ENCODE measurements at places on chromosomes 4 and X.

GRCh38 chr4:117844594-117844993 is 189.7 kb upstream of the NDST3 start:
- no peak for DNase-seq

- no peak for DNase-seq
Measured at GRCh38 chr4:145130788-145131399, 32.8 kb downstream of the ABCE1 start.

DNA sequence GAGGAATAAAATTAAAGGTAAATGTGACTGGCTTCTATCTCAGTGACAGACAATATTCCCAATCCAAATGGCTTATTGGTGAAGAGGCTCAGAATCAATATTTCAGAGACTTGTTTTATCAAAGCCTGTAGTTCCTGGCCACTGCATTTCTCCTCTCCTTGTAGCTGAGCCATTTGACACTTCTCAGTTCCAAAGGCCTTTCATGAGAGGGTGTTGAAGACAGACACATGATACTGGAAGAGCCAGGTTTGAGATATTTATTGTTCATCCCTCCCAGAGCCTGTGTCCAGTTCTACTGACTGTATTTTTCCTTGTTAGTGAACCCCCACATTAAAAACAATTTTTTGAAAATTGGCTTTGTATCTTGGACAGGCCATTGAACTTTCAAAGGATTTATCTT is 12.9 kb upstream of the INPP4B start:
- DNase-seq = no peak

- no peak for DNase-seq
Measured at GRCh38 chr4:1970926-1971325, 37.8 kb downstream of the NELFA start.

DNA sequence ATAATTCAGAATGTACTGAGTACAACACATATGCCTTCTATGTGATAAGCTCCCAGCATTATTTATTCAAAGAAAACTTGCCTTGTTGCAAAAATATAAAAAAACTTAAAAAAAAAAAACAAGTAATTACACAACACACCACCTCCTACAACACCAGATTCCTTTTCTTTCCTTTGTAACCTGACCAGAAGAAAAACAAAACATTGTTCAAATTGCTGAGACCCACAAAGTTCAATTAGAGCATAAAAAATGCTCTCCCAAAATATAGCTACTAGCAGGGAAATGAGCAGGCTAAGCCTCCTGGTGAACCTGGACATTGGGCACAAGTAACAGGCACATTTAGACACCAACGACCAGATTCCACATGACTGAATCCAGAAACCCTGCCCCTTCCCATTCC is 38.3 kb downstream of the MECP2 start:
- DNase-seq = no peak

DNA sequence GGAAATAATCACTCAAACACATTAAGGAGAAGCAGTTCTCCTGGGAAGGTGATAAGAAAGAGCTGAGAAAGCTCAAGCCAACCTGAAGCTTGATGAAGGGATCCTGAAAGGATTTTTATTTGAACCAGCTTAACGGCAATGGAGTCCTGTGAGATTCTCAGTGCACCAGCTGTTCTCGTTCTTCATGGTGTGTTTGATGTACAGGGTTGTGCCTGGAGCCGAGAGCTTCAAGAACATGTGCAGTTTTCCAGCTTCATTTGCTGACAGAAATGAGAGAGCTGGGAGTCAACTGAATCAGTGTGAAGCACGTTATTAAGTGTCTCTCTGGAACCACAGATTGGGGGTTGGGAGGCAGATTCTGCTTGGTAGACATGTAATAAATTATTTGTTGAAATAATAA is 115.7 kb downstream of the ANKRD50 start:
- no peak for DNase-seq

- no peak for DNase-seq
Measured at GRCh38 chr4:183960962-183961541, 55.9 kb downstream of the STOX2 start.

GRCh38 chr4:162015090-162015489 is 148.7 kb downstream of the FSTL5 start:
- no peak for DNase-seq

DNA sequence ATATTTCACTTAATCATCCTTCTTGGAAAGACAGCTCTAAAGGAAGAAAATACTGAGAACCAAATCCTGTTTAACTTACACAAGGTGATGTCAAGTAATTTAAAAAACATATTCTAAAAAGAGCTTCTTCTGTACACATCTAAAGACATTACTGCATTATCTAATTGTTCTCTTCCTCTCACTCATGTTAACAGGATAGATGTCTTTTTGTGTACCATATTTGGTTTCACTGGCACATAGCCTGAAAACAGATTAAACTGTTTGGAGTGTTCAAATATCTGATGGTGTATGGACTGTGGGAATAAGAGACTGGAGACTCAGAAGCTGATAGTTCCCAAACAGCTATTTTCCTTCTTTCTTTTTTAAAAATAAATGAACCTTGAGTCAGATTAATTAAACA is 213.3 kb upstream of the MAB21L2 start:
- DNase-seq = no peak

GRCh38 chrX:152641996-152642395 is 4.3 kb downstream of the GABRQ start:
- no peak for DNase-seq

DNA sequence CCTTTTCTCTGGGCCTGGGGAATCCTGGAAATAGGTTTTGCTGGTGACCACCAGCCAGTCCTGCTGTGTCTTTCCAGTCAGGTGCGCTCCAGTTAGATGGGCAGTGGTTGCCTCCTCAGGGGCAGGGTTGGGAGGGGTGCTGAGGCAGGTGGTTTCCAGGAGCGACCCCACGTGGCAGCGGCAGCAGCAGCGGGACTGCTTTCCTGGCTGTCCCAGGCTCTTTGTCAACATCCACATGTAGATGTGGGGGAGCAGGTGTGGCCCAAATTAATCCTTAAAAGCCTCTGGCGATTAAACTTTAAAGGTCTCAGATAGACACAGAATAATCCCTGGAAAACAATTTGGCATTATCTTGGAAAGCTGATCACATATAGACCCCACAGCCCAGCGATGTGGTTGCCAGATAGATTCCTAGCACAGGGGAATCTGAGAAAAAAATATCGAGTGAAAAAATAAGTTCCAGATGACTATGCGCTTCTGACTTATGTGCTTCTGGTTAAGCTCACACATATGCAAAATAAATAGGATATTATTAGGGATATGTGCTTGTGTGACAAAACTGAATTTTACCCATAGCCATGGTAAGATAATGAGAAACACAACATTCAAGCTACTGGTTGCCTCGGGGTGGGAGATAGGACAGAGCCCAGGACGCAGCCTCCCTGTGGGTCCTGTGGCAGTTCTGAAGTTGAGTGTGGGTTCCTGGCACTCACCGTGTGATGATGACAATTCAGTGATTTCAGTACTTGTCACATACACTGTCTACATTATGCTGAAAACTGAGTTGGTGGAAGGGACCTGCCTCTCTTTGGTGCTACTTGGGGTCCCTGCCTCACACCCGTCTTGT is 336.4 kb downstream of the ARHGAP10 start:
- no peak for DNase-seq

- DNase-seq = no peak
Measured at GRCh38 chr4:119664168-119664907, 35.7 kb upstream of the PDE5A start.

DNA sequence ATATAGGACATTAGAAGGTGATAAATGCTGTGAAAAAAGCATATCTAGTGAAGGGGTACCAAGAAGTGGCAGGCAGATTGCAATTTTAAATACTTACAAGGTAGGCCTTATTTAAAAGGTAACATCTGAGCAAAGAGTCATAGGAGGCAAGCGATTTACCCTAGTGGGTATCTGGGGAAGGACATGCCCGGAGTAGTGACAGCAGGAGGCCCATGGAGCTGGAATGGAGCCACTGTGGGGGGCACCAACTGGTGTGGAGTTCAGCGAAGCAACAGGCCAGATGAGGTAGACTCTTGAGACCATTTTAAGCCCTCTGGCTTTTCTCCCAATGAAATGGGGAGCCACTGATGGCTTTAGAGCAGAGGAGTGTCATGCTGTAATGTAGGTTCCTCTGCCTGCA is 37.3 kb downstream of the SEC24D start:
- DNase-seq = no peak

GRCh38 chr4:152161676-152162330 is 374.1 kb downstream of the FBXW7 start:
- DNase-seq = no peak

- DNase-seq = no peak
Measured at GRCh38 chrX:8125566-8125965, 45.5 kb downstream of the VCX2 start.

- no peak for DNase-seq
Measured at GRCh38 chr4:73343432-73343831, 60.7 kb upstream of the ALB start.

DNA sequence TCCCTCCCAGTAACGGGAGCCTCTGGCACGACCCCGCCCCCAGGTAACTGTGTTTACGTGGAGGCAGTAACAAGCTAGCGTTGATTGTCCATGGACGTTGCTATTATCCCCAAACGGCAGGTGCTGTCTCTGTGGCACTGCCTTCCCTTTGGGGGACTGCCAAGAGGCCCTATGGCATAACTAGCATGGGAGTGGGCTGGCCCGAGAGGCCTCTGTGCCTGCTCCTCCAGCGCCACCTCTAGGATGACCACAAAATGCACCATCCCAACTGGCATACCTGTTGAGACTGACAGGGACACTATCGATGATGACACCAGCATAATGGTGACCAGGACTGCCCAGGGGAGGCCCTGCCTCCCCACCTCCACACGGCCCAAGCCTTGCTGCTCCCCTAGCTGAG is 1.5 kb downstream of the SRPK3 start:
- DNase-seq = no peak

GRCh38 chrX:155632431-155633100 is 19.8 kb upstream of the TMLHE start:
- DNase-seq = peak; percentile 81

- DNase-seq = no peak
Measured at GRCh38 chr4:138728566-138728965, 287.0 kb upstream of the NOCT start.

GRCh38 chr4:26663888-26664287 is 80.0 kb downstream of the TBC1D19 start:
- no peak for DNase-seq

- no peak for DNase-seq
Measured at GRCh38 chrX:110836001-110836400, 40.4 kb upstream of the CHRDL1 start.

GRCh38 chrX:37692918-37693317 is 7.3 kb downstream of the XK start:
- DNase-seq = no peak

DNA sequence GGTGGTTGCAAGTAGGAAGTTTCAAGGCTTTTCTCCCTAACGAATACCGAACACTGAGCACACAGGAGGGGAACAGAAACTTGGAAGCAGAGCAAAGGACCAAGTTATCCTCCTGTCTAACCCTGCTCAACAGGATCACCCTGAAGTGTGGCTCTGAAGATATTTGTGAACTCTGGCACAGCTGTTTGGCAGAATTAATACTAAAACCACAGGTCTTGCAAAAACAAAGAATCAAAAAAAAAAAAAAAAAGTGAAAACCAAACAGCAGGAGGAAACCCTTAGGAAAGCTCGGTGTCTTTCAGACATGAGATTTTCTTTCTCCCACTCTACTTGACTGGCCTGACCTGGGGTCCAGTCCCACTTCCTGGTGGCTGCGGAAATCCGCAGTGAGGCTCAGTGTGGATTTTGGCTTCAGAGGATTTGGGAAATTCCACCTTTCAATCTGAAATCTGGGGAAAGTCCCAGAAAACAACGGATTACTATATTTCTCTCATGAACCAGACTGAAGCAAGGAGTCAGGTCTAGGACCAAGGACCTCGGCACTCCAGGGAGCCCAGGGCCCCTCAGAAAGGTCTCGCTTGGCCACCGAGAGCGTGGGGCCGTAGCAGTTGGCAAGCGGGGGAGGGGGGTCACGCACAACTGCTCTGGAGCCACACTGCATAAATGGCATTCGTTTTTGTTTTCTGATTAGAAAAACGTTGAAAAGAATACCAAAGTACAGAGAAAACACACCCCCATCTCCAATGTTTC is 867 bp downstream of the TIFA start:
- peak; percentile 22 for DNase-seq

- DNase-seq = no peak
Measured at GRCh38 chr4:111636961-111637585, 508.2 kb upstream of the FAM241A start.

DNA sequence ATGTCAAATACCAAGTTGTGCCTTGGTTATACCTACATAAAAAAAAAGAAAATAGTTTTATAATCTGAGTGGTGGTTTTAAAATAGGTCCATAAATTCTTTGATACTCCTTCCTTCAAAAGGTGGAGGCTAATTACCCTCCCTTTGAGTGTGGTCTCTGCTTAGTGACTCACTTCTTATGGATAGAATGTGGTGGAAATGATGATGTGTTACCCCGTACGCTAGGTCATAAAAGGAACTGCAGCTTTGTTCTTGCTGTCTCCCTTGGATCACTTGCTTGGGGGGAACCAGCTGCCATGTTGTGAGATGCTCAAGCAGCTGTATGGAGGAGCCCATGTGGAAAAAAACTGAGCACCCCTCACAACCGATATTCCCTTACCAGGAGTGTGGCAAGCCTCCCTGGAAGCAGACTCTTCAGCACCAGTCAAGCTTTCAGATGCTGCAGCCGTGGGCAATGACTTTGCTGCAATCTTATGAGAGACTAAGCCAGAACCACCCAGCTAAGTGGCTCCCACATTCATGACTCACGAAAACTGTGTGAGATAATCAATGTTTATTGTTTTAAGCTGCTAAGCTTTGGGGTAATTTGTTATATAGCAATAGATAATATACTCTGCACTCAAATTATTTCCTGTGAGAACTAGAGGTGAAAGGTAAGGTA is 195.0 kb upstream of the GATB start:
- no peak for DNase-seq

DNA sequence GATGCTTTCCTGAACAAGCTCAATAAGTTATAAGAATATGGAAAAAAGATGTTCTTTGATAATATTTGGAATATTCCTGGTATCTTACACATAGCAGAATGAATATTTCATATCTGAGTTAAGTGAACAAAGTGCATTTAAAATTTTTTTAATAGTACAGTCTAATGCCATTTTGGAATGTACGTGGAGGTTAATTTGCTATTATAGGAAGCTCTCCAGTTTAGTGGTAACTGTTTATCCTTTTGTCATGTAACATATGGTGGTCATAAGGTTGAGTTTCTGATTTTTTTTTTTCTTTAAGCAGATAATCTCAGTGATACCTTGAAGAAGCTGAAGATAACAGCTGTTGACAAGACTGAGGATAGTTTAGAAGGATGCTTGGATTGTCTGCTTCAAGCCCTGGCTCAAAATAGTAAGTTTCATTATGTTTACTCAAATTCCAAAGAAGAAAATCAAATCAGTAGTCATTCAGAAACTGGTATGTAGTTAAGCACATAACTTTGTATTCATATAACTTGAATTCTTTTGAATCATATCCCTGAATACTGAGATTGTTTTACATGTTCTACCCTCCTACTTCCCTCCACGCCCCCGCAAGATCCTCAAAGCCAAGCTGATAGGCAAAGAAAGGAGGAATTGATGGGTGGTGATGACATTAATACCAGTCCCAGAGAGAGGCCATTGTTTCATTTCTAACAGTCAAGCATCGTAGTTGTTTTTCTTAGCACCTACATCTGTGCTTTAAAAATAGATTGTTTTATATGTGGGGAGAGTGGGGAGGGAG is 32.1 kb downstream of the RAP1GDS1 start:
- DNase-seq = peak; percentile 22

- no peak for DNase-seq
Measured at GRCh38 chrX:107669885-107670628, 41.7 kb downstream of the PRPS1 start.

GRCh38 chr4:184322328-184323025 is 104.8 kb upstream of the ENPP6 start:
- DNase-seq = no peak
